ENCODE measurements at places on chromosomes 1 and 21.
A peak's percentile ranks its signal among the peaks of the same experiment; 100 is the strongest.

GRCh38 chr1:190320952-190321351, 156.7 kb downstream of the BRINP3 start:
- peak; percentile 36 for DNase-seq

GRCh38 chr1:5490635-5491034, 501.6 kb downstream of the NPHP4 start:
- no peak for DNase-seq

- DNase-seq: peak; percentile 28
These were observed at the start of gene CTSS for GRCh38 chr1:150765296-150765976. Gene CTSS (minus strand): TSS chr1:150765778. CDS start chr1:150764763, 1,015 bp downstream.

GRCh38 chr1:5974631-5975030, 17.6 kb downstream of the NPHP4 start:
- DNase-seq: no peak

DNA sequence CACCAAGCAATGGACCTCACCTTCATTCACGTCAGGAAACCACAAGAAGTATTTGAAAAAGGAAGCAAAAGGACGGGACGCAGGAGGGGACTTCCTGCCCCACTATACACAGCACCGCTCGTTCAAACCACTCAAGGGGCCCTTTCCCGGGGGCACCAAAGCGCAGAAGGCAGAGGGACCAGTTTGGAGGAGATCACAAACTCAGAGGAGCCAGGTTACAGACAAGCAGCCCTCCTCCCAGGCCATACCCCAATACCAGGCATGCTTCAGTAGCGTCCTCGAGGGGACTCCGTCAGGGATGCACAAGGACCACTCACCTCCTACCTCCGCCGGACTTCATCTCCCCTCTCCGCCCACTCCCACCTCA, 685 bp downstream of the CRTC2 start:
- DNase-seq: peak; percentile 17

- DNase-seq: peak; percentile 12
These were observed 667 bp downstream of the TMEM50B start for GRCh38 chr21:33478935-33479678.

GRCh38 chr1:64043288-64043687, 160.1 kb upstream of the UBE2U start:
- DNase-seq: peak; percentile 37

DNA sequence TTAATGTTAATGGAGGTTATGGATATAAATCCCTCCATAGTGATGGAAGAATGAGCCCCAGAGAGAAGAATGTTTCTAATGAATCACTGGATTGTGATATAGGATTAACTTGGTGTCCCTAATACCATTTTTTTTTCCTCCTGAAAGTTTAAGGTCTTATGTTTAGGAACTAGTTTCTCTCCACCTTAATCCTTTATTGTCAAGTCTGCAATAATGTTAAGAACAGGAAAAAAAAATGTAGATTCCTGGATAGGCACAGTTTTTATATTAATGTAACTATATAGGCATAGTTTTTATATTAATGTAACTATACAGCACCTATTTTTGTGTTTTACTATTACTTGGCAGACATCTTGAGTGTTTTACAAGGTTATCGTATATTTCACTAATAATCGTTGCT, 34.9 kb downstream of the NFIA start:
- no peak for DNase-seq

GRCh38 chr1:14318830-14319229, 279.7 kb upstream of the KAZN start:
- DNase-seq: no peak

- no peak for DNase-seq
These were observed 13.2 kb upstream of the COL6A2 start for GRCh38 chr21:46084709-46085108.

GRCh38 chr1:240991230-240991629, 365.8 kb downstream of the RGS7 start:
- no peak for DNase-seq
